ENCODE measurements at places on chromosomes 2 and 18. TPM values are rescaled to one million over a fixed set of nuclear protein-coding genes. Genes with fewer than 3 reads are reported as not detected.

DNA sequence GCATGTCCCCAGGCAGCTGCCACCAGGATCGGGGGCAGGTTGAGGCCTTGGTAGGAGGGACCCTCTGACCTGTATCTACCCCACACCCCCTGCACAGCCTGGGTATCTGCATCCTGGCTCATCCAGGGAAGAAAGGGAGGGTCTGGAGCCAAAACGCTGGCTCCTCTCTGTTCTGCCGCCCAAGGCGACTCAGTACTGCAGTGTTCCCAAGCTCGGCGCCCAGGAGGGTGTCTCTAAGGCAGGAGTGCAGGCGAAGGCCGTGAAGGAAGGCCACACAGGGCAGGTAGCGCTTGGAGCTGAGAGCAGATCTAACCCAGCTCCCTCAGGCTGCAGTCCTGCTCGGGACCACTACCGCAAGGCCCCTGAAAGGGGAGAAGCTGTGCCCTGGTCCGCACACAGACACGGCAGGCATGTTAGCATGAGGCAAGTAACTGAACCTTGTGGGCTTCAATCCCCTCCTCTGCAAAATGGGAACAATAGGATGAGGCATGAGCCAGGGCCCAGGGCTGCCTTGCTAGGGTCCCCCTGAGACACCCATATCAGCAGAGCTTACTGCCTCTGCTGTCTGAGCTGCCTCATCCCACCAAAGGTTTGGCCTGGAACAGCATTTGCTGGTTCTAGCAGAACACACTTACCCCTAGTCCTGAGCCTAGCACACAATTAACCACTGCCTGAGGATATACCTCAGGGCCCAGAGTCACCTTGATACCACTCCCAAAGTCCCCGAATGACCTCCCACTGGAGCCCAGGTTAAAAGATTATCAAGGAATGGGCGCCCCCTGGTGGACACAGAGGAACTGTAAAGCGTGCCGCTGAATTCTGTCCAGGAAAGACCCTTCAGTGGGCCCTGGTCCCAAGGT, 6.5 kb downstream of the PTMA start:
- peak; percentile 69 for DNase-seq

The FAM124B gene
- polyA plus RNA-seq, result 5.9 TPM

- DNase-seq, result no peak
Observed at GRCh38 chr18:39345321-39345720, 1779.7 kb upstream of the CELF4 start.

- no peak for DNase-seq
Observed at GRCh38 chr2:201273330-201273983, 13.1 kb downstream of the CASP8 start.

- DNase-seq, result peak; percentile 79
Observed at GRCh38 chr2:96907115-96908041, 37.5 kb upstream of the SEMA4C start.

The IL1B gene
- polyA plus RNA-seq, result 2.5 TPM

GRCh38 chr2:169047256-169048250, 16.4 kb upstream of the ABCB11 start:
- DNase-seq, result no peak

The POTEI gene
- polyA plus RNA-seq, result 0.08 TPM

GRCh38 chr18:21074336-21075323, 37.0 kb downstream of the ROCK1 start:
- DNase-seq, result no peak

- DNase-seq, result no peak
Observed at GRCh38 chr18:78293540-78293939, 686.1 kb upstream of the SALL3 start.

GRCh38 chr2:193250389-193250788, 1055.7 kb upstream of the TMEFF2 start:
- DNase-seq, result no peak

The IL1RL1 gene
- 0.26 TPM for polyA plus RNA-seq

DNA sequence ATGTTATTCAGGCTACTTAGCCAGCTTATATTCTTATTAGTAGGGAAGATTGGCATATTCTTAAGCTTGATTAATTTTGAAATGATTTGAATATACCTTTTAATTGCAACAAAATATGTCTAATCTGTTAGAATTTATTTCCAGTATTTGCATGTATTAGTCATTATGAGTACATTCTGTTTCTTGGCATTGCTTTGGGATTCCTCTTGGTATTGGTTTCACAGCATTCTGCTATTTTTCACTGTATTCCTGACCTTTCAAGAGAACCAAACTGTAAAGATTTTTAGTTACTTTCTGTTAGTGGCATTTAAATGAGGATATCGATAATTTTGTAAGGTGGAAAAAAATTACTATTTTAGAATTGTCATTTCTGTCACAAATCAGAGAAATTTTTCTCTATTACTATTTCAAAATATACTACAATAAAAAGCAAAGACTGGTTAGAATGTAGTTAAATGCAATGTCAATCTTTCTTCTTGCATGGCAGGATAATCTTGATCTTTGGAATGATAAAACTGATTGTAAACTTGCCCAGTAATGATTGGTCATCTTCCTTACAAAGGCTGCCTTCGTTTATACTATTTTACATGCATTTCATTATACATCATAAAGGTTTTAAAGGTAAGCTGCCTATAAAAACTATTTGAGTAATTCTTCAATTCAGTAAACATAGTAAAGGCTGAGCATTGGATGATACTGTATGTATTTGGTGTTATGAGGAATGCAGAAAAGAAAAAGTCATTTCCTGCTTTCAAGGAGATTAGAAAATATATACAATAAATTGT, 86.1 kb downstream of the SLC4A10 start:
- no peak for DNase-seq

GRCh38 chr2:170433448-170433847, 255.5 kb downstream of the MYO3B start:
- DNase-seq, result no peak

DNA sequence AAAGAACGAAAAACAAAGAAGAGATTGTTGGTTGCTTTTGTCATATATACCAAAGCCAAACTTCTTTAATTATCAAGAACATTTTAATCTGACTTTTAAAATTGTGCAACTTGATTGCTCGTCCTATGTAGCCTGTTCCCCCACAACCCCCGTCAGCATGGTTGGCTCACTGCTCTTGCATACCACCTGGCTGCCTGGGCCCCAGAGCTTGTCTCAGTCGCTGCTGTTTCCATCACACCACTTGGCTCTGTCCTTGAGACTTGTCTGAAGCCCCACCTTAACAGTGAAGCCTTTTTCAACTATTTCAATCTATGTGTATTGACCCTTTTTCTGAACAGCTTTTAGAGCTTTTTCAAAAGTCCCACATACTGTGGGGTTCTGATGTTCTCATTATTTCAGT, 270.8 kb downstream of the ZNF407 start:
- no peak for DNase-seq

GRCh38 chr2:158931572-158931971, 36.9 kb upstream of the TANC1 start:
- no peak for DNase-seq

DNA sequence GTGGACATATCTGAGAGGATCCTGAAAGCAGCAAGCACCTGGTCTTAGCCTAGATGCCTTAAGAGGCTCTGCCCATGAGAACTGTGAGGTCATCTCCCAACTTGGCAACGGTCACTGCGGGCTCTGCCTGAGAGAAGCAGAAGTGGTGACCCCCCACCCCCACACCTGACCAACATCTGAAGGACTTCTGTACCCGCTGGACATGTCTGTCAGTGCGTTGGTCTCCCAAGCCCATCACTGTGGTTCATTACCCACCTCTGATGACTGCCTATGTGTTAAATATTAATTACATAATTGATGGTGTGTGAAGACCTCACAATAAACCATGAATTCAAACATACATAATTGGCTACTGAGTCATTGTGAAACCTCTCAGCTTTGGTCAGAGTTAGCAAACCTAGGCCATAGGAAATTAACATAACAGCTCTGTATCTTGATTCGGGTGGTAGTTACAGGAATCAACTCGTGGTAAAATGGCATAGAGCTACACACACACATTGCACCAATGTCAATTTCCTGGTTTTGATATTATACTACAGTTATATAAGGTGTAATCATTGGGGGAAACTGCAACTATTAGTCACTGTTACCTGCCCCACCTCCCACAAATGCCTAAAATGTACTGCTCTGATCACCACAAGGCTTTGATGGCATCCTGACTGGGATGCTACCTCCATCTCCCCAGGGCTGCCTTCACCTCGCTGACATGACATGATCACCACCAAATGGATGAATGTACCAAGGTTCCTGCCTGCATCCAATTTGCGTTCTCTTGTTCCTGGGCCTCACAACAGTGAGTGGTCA, 4.3 kb upstream of the GALNT1 start:
- DNase-seq, result no peak

- no peak for DNase-seq
Observed at GRCh38 chr18:10892786-10893185, 256.6 kb downstream of the PIEZO2 start.

GRCh38 chr2:236984046-236984445, 101.6 kb upstream of the COPS8 start:
- DNase-seq, result no peak

DNA sequence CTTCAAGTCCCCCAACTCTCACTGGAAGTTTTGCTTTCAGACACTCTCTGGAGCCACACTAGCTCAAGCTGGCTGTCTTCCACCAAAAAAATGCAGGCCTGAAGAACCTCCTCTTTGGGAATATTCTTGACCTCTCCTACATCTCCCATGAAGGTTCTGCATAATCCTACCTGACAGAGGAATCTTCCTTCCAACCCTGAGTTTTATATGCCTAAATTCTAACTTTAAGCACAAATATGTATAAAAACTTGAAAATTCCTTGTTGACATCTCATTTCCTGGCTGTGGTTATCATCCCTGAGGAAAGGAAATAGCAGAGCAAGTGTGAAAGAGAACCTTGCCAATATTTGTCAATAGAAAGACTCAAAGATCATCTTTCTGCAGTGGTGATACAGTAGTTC, 249.0 kb downstream of the LPIN1 start:
- DNase-seq, result peak; percentile 59

The PMS1 gene
- polyA plus RNA-seq, result 32.6 TPM

GRCh38 chr2:31528823-31529222, 51.9 kb downstream of the SRD5A2 start:
- DNase-seq, result no peak

The ABCG8 gene
- 0.12 TPM for polyA plus RNA-seq

The SYT4 gene
- 0.22 TPM for polyA plus RNA-seq

The LINC00305 gene
- not detected for polyA plus RNA-seq

The PLB1 gene
- polyA plus RNA-seq, result 1.6 TPM

The HEATR5B gene
- 13.4 TPM for polyA plus RNA-seq

GRCh38 chr2:121897335-121897970, 142.0 kb downstream of the TSN start:
- DNase-seq, result no peak

The PLCD4 gene
- polyA plus RNA-seq, result 52.3 TPM

- no peak for DNase-seq
Observed at GRCh38 chr2:128024816-128025215, 3.0 kb downstream of the SAP130 start.

The EN1 gene
- polyA plus RNA-seq, result 8.1 TPM

GRCh38 chr2:123913143-123913735, 111.8 kb upstream of the CNTNAP5 start:
- DNase-seq, result no peak

DNA sequence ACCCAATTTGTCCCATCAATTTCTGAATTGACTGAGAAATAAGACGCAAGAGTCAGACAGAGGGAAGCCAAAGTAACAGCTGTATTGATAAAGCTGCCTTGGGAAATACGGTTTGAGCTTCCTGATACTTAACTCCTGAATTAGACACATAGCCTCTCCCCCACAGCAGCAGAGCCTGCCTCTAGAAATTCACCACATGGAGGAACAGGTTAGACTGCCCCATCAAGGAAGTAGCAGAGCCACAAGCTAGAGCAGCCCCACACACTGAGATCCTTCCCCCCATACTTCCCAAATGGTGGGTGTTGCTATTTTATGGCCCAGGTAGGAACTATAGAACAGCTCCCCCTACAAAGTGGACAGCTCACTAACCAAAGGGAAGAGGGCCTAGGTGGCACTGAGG, 220.0 kb downstream of the SMAD2 start:
- no peak for DNase-seq

The BCL2 gene
- 17.2 TPM for polyA plus RNA-seq

- no peak for DNase-seq
Observed at GRCh38 chr2:197152451-197153228, 157.9 kb downstream of the ANKRD44 start.

DNA sequence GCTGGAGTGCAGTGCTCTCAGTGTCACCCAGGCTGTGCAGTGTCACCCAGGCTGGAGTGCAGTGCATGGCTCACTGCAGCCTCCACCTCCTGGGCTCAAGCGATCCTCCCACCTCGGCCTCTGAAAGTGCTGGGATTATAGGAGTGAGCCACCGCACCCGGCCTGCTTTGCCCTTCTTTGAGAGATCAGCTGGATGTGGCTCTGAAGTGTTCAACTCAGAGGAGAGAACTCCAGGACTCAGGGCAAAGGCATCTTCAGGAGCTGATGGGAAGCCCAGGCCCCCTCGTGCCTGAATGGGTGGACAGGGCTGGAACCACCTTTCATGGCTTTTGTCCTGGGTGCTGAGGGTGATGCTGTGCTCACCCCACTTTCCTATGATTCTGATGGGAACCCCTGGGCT, 52.0 kb upstream of the HAAO start:
- peak; percentile 49 for DNase-seq

- peak; percentile 61 for DNase-seq
Observed at GRCh38 chr2:120736202-120736623, 545 bp downstream of the GLI2 start.

The RUFY4 gene
- not detected for polyA plus RNA-seq

DNA sequence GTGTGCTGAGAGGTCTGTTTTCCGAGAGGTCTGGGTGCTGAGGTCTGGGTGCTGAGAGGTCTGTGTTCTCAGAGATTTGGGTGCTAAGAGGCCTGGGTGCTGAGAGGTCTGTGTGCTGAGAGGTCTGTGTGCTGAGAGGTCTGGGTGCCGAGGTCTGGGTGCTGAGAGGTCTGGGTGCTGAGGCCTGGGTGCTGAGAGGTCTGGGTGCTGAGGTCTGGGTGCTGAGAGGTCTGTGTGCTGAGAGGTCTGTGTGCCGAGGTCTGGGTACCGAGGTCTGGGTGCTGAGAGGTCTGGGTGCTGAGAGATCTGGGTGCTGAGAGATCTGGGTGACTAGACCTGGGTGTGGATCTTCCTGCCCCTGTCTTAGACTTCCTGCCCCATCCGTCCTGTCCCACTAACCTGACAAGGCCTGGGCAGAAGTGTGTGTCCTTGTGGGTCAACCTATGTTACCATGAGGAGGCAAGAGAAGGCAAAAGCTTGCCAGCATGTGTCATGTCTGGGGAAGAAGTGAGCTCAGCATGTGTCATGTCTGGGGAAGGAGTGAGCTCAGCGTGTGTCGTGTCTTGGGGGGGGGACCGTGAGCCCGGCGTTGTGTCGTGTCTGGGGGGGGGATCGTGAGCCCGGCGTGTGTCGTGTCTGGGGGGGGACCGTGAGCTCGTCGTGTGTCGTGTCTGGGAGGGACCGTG, 69.3 kb downstream of the KCNG2 start:
- no peak for DNase-seq

Data from muscle of back (tissue), 13 donors.